CD4-positive, alpha-beta memory T cell (primary cell): ENCODE measurements at places on chromosomes 7 and 10. TPM values are rescaled to one million over a fixed set of nuclear protein-coding genes. Genes with fewer than 3 reads are reported as not detected.

The ADGRA1 gene
- not detected for total RNA-seq

The DENND2A gene
- total RNA-seq, result not detected

- no peak overlapping the region for H3K4me3 ChIP-seq
- no peak for DNase-seq
- H3K27me3 ChIP-seq, result no peaks in the 10 kb centered on the region
- H3K4me1 ChIP-seq, result no peaks in the 10 kb centered on the region
- H3K27ac ChIP-seq, result no peak overlapping the region
Observed at GRCh38 chr7:111869280-111869679, 307.0 kb upstream of the IMMP2L start.

The HOXA13 gene
- not detected for total RNA-seq

- DNase-seq, result peak; percentile 2
- H3K36me3 ChIP-seq, result no peaks in the 10 kb centered on the region
- H3K27ac ChIP-seq, result peak overlapping the region; percentile 76
- peaks cover 30% of the 10 kb centered on the region for H3K4me1 ChIP-seq
- H3K27me3 ChIP-seq, result no peaks in the 10 kb centered on the region
Observed at GRCh38 chr7:135661311-135662122, 797 bp upstream of the STMP1 start.

The CPEB3 gene
- 3.4 TPM for total RNA-seq
